ENCODE measurements at places on chromosomes 11 and 22.

GRCh38 chr11:41247621-41248020, 211.8 kb downstream of the LRRC4C start:
- no peak for DNase-seq

GRCh38 chr11:75198278-75198973, 42.1 kb upstream of the TPBGL start:
- DNase-seq, result no peak

DNA sequence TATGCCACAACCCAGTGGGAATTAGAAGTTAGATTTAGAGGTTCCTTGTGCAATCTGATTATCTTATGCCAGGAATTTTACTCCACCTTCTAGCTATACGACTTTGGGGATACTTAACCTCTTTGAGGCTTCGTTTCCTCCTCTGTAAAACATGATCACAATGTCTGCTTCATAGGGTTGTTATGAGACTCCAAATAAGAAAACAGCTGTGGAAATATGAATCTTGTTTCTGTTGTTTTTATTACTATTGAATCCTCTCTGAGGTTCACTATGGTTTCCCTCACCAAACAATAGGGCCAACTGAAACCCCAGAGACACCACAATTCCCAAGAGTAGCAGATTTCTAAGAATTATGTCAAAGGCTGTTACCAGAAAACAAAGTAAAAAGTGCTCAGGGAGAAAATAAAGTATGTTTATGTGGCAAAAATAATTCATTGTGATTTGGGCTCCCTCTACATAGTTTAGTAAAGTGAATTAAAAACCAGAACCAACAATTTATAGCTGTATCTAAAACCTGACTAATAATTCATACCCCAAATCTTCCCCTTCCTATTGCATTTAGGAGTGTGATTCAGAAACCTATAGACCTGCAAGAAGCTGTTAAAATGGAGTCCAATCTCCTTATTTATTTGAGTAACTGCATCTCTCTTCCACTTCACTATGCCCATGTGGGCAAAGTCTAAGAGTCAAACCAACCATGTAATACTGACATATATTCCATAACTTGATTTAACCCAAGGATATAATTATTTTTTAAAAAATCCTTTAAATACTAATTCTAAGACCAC, 38.4 kb downstream of the AMBRA1 start:
- no peak for DNase-seq

DNA sequence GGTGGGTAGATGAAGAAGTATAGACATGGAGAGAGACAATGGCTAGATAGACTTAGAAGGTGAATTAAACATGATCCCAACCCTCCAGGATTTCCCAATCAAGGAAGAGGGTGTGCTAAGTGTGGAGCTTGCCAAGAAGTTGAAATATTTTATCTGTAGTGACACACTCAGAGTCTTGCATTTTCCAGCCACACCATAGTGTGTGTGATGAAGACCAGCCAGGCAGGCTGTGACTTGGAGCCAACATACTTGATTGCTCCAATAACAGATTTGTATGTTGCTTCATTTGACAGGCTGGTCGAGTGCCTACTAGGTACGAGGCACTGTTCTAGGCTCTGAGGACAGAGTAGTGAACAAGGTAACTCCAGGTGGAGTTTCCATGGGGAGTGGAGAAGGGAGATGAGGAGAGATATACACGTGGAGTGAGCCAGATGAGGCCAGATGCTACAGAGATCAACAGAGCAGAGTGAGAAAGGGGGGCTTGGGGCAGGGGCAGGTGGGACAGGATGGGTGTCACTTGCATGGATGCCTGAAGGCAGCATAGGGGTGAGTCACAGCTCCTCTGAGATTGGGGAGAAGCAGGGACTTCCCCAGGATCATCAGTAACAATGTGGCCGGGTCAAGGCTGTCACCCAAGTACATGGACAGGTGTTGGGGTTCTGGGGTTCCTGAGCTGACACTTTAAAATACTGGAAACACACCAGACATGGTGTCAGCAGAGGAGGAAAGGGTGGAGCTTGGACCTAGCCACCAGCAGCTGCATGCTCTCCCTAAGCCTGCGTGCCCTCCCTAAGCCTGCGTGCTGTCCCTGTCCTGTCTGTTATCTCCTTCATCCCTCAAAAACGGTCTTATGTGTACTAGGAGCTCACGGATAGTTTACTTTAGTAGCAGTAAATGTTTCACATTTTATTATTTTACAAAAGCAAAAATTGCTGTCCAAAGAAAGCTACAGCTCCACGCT, 23.6 kb downstream of the PDGFB start:
- DNase-seq, result no peak

DNA sequence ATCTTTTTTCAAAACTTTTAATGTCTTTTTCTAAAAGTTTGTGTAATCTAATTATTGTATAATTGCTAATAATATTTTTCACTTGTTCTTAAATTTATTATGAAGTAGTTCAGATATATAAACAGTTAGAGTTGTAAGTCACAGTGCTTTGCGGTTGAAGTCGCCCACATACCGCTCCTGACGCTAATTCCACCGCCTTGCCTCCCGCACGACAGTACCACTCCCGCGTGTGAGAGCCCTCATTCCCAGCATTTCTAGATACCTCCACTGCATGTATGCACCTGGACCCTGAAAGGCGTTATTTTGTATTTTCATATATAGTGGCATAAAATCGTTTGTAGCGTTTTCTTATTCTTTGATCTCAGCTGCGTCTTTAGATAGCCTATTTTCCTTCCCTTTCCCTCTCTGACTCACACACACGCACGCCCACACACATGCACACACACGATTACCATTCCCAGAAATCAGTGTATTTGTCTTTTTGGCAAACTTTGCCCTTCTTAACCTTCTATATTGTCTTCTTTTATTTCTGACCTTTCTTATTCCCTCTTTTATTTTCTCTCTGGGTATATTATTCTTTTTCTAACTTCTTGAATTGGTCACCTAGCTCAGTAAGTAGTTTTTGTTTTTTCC, 56.4 kb upstream of the PITPNB start:
- DNase-seq, result no peak

DNA sequence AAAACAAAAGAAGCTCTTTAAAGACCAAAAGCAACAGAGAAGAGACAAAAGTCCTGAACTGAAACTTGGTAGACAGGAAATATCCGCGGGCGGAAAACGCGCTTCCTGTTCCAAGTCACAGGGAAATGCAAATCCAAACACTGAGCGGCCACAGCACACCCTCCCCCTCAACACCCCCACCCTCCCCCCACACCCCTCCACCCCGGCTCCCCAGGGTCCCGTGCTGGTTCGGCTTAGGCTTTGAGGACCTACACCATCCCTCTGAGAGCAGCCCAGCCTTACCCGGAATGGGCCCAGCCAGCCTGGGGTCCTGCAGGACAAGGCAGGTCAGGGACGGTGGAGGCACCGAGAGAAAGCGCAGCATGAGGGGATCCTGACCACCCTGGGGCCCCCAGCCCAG, 160.4 kb downstream of the BRD1 start:
- peak; percentile 58 for DNase-seq

- no peak for DNase-seq
Measured at GRCh38 chr22:50529416-50529896, 356 bp downstream of the TYMP start.

- peak; percentile 35 for DNase-seq
Measured at GRCh38 chr22:31229402-31230079, 17.4 kb downstream of the LIMK2 start.

DNA sequence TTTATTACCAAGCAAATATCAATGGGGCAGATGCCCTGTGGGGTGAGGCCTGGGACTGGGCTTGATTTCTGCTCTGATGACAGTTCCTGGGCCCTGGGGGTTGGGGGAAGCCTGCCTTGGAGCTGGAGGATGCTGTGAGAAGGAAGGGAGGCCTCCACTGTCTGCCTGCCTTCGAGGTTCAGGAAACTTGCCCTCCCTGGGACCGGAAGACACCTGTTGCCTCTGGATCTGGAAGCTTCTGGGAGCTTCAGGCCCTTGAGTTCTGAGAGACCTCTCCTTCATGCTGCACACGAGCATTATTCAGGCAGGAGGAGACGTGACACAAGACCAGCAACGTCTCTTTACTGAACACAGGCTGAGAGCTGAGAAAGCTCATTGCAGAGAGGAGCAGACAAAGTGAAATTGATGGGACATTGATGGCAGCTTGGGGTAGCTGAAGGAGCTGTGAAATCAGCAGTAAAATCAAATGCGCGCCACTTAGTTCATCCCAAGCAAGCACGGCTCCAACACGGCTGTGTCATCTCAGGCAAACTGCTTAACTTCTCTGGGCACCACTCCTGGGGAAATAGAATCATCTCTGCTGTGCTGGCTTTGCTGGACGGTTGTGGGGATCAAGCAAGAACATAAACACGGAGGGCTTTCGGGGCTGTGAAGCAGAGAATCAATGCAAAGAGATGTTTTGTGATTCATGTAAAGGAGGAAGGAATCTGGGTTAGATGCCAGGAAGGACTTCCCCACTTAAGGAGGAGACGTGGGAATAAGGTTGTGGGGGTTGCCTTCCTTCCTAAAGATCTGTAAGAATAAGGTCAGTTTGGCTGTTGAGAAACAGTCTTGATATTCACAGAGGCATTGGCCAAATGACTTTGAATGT, 64.5 kb downstream of the TP53I11 start:
- no peak for DNase-seq

DNA sequence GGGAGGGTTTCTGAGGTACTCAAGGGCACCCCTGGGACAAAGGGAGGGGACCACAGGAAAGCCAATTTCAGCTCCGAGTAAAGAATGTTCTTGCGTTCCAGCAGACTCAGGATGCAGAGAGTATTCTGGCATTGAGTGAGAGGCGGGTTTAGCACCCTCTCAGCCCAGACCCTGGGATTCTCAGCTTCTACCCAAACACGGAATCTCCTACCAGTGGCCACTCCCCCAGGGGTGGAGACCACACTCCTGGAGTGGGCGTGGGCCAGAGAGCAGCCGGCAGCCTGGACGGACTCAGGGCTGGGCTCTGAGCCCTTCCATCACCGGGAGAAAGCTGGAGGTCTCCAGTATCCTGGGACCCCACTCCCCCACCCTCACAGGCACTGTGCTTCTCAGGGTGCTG, 26.1 kb upstream of the TTLL12 start:
- no peak for DNase-seq

All from CD4-positive, alpha-beta T cell treated with Interleukin-17A for 4 hours (primary cell).